ENCODE measurements at places on chromosomes 5 and 9. TPM values are rescaled to one million over a fixed set of nuclear protein-coding genes. Genes with fewer than 3 reads are reported as not detected.

DNA sequence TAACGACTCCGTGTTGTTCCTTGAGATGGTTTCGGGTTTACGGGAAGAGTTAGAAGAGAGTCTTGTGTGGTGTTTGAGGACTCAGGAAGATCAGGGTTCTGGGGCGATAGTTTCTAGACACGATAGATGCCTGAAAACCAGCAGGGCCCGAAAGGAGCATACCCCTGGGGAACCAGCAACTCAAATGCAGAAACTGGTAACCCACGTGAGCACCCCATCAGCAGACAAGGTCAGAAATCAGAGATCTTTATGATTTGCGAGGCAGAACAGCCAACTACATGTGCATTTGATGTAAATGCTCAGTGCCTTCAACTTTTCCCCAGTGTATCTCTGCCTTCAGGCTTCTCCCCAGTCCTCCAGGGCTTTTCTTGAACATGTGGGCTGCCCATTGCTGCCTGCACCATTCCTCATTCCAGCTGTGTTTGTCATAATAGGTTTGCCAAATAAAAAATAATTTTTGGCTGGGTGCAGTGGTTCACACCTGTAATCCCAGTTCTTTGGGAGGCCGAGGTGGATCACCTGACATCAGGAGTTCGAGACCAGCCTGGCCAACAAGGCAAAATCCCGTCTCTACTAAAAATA is 75.1 kb downstream of the BASP1 start:
- DNase-seq = no peak

- DNase-seq = no peak
These were observed 38.8 kb upstream of the LIFR start for GRCh38 chr5:38595132-38595745.

C9orf50 gene
- 0.48 TPM for total RNA-seq

SLC6A3 gene
- under 0.01 TPM for total RNA-seq

GRCh38 chr5:178201927-178202235 is 2.5 kb upstream of the HNRNPAB start:
- peak; percentile 28 for DNase-seq

GRCh38 chr9:93681269-93682154 is 105.1 kb downstream of the PHF2 start:
- peak; percentile 46 for DNase-seq

PDE6A gene
- under 0.01 TPM for total RNA-seq
